ENCODE measurements at places on chromosomes 5 and 9. TPM values are rescaled to one million over a fixed set of nuclear protein-coding genes. Genes with fewer than 3 reads are reported as not detected.

- no peak for DNase-seq
Observed at GRCh38 chr5:132019337-132019736, 7.9 kb upstream of the ACSL6 start.

DNA sequence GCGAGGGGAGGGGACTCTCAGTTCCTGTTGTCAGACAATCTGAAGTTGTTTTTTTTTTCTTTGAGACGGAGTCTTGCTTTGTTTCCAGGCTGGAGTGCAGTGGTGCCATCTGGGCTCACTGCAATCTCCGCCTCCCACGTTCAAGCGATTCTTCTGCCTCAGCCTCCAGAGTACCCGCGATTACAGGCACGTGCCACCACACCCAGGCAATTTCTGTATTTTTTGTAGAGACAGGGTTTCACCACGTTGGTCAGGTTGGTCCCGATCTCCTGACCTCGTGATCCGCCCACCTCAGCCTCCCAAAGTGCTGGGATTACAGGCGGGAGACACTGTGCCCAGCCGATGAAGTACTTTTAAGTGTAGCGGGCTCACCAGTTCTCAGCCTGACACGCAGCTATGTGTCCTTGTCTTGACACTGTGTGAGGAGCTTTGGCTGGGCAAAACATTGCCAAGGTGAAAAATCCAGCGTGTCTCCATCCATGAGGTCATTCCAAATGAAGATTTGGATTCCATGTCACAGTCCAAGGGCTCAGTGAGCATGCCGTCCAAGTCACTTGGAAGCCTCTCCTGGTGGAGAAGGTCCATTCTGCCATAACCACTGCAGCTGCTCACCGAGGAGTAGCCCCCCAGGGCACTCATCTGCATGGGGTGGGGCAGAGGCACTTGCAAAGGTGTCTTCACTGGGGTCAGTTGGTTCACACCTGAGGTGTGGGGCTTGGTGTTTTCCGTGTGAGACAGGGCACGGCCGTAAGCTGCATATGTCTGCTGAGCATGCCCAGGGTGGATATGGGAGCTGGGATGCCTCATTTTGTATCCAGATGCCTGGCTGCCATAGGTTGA lies 32.0 kb downstream of the OR2V1 start:
- peak; percentile 29 for DNase-seq

DNA sequence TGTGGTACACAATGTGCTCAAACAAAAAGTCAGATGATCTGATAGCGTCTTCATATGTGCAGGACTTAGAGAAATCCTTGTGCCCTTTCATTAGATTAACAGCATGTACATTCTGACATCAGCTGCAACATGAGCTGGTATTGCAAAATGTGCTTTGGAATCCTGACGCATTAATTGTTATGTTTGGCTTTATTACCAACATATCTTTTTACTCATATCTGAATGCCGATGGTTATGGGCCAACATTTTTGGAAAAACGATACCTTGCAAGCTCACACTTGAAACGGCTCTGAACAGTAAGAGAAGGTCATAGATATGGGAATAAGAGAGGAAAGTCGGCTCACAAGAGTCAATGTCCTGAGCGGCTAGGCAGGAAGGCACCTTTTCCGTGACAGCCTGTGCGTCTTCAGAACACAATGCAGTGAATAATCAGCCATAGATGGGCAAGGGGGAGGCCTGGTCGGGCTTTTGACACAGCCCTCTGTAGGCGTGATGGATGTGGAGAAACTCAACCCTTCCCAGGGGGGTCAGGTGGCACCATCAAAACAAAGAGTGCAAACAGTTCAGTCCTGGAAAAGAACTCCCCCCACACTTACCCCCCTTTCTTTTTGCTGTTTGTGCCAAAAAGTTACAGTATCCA lies 36.4 kb upstream of the GAS1 start:
- DNase-seq, result no peak

GRCh38 chr5:178769617-178770260 lies 39.3 kb upstream of the ZNF354A start:
- DNase-seq, result no peak

- no peak for DNase-seq
Observed at GRCh38 chr5:179834120-179834519, 13.4 kb downstream of the SQSTM1 start.

DNA sequence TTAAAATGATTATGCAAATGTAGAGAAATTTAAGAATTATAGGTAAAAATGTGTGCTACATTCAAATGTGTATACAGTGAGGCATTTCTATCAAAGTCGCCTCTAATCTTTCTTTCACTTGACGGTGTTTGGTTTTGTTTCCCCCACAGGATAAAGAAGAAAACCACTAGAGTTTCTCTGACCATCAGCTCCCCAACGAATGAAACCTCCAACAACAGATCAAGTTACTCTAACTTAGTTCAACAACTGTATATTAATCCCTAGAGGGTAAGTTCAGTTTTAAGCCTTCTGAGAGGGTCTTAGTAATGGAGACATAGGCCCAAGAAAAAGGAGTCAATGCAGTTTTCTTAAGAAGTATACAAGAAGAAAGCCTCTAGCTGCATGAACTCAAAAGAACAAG lies 11.5 kb upstream of the MYOT start:
- DNase-seq, result no peak

- DNase-seq, result no peak
Observed at GRCh38 chr5:55345327-55345726, 37.5 kb downstream of the MTREX start.

GRCh38 chr5:156570615-156571014 lies 243.7 kb downstream of the SGCD start:
- DNase-seq, result no peak

DNA sequence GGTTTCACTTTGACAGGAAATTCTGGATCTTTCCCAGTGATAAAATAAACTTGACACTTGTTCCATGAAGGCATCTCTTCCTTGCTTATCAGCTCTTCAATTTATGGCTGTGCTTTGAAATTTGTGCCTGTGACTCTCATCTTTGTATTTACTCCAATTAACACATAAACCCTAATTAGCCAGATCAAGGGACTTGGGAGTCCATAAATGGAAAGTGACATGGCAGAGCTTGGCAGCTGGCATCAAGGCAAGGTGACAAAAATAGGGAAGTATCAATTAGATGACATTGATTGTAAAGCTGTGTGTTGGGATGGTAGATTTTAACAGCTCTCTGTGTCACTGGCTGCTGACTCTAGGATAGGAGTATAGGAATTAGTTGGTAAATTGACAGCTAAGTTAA lies 133.9 kb downstream of the PBX3 start:
- no peak for DNase-seq

DNA sequence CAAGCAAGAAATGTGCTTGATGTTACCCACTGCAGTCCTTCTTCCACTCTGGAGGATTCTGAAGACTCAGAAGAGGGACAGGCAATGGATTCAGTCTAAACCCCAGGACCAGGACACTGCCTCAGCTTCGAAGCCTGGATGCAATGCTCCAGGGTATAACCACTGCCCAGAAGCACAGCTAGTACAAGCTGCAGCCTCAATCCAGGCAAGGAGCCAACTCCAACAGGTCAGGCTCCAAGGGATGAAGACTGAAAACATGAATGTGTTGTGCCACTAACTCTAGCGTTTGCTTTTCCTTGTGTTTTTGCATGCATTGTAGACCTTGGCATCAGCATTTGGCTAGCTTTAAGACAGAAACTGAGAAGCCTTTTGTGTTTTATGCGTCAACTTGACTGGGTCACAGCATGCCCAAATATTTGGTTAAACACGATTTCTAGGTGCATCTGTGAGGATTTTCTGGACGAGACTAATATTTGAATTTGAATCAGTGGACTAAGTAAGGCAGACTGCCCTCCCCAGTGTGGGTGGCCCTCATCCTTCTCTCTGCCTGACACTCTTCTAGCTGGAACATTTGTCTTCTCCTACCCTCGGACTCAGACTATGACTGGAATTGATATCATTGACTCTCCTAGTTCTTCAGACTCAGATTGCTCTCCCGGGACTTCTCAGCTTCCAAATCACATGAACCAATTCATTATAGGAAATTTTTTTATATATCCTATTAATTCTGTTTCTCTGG lies 20.5 kb upstream of the GPX3 start:
- DNase-seq, result no peak

GRCh38 chr5:69525490-69525889 lies 32.9 kb downstream of the OCLN start:
- DNase-seq, result no peak

GRCh38 chr5:73125289-73125688 lies 4.9 kb downstream of the TMEM171 start:
- no peak for DNase-seq

- no peak for DNase-seq
Observed at GRCh38 chr9:35482071-35482470, 7.8 kb upstream of the RUSC2 start.

Gene HMGCR
- total RNA-seq, result 127 TPM

Gene AK8
- 0.92 TPM for total RNA-seq

Gene PCDHB8
- total RNA-seq, result 7.7 TPM

Gene UBE2QL1
- total RNA-seq, result 2.6 TPM

Gene SLC36A2
- total RNA-seq, result not detected

Gene PCDHGA2
- 1.8 TPM for total RNA-seq

Gene ITK
- not detected for total RNA-seq

Gene ZDHHC21
- 30.4 TPM for total RNA-seq

Gene C8G
- 0.75 TPM for total RNA-seq

Data from A673 (cell line).